Cortex of kidney (tissue), 1 donor: ENCODE measurements at places on chromosomes 12 and 14.
A peak's percentile ranks its signal among the peaks of the same experiment; 100 is the strongest.

DNA sequence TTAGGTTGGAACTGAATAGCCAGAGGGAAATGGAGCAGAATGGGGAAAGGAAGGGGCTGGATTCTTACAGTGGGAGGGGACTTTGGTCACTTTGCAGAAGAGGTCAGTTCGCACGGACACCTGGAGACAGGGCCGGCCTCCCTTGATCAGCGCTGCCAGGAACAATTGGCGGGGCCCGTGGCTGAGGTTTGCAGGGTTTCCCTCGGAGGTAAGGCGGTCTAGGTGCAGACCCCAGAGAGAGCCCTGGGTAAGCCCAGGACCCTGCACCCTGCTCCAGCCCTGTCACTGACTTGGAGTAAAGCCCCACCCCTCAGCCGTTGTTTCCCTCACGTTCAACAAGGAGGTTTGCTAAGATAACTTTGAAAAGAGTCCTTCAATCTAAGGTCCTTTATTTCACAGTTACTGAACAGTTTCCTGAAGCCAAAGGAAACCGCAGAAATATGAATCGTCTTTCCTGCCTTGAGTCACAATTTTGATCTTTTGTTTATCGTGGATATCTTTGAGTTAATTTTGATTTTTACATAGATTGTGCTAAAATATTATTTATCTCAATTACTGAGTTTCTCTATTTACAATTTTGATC, 231.4 kb upstream of the RTL1 start:
- DNase-seq = no peak

- no peak for DNase-seq
Observed at GRCh38 chr14:53501361-53502211, 348.5 kb upstream of the DDHD1 start.

GRCh38 chr14:60248697-60249318, at the start of gene PPM1A:
Gene PPM1A, plus strand, starts transcription at chr14:60249221. Its CDS starts 33,483 bp downstream, at chr14:60282704.
- DNase-seq = peak; percentile 27

DNA sequence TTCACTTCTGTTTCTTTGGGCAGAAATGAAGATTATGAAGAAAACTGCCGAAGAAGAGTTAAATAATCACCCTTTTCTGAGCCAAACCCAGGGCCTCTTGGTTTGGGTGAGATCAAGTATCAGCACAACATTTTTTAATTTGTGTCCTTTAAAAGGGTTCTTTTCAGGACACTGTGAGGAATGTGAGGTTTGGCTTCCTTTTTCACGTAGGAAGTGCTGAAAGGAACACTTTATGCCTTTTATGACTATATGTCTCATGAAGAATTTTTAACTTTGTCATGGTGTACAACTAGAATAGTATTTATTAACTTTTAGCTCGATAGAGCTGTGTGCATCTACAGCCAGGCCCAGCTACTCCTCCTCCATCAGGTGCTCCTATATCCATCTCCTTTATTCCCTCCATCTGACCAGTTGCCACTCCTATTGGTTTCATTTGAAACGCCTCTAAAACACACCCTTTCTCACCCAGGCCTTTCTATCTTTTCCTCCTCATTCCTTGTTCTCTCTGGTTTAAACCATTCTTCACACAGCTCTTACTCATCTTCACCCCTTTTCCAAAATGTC, 103.6 kb upstream of the LRIG3 start:
- DNase-seq = no peak

DNA sequence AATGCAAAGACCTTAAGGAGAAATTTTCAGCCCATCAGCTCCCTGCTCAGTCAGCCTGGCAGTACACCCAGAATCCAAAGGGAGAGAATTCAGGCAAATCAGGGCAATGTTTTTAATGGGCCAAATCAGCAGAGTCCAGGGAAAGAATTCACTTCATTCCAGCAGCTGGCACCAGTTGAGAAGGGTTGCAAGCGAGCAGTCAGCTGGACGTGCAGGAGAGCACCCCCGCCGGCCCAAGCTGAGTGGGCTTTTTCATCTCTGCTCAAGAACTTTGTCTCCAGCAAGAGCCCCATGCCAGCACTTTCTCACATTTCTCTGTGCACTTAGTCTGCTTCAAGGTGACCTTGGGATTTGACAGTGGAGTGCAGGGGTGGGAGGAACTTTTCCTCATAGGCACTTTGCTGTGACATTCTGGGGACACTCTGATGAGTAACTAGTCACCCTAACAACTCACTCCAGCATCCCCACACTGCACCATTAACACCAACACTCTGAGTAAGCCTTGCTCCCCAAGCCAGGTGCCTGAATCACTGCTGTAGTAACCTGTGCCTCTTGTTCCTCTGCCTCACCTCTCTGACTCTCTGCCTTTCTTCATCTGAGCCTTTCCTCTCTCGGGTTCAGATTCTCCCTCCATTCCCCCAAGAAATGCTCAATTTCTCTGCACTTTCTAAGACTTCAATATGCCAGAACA, 2.2 kb downstream of the ENDOU start:
- DNase-seq = no peak

DNA sequence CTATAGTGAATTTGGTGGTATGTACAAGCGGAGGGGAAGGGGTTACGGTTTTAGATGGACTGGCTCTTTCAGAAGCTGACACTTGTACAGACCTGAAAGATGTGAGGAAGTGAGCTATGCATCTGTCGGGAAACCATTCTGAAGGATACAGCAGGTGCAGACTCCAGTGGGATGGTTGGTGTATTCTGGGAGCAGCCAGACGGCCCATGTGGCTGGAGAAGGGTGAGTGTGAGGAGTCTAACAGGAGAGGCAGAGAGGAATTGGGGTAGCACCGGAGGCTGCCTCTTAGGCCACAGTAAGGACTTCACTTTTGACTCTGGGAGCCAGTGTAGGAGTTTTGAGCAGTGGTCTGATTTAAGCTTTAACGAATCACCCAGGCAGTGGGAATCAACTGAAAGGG, 90.7 kb downstream of the APAF1 start:
- DNase-seq = no peak

- DNase-seq = no peak
Observed at GRCh38 chr12:62865937-62866336, 69.0 kb downstream of the PPM1H start.

DNA sequence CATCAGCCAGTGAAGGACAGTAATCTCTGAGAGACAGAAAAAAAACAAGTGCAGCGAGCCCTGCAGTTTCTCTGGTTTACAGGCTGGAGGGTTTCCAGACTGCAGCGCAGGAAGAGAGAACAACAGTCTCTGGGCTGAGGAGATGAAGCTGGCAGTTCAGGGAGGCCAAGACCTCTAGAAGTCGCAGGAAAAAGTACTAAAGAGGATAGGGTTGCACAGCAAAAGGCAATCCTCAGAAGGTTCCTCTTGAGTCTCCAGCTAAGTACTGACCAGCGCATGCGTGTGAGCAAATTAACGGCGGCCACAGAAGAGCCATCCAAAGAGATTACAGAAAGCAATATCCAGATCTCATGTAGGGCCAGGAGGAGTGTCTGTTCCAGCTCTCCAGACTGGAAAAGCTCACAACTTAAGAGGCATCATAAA, 12.2 kb upstream of the CCDC60 start:
- DNase-seq = no peak

DNA sequence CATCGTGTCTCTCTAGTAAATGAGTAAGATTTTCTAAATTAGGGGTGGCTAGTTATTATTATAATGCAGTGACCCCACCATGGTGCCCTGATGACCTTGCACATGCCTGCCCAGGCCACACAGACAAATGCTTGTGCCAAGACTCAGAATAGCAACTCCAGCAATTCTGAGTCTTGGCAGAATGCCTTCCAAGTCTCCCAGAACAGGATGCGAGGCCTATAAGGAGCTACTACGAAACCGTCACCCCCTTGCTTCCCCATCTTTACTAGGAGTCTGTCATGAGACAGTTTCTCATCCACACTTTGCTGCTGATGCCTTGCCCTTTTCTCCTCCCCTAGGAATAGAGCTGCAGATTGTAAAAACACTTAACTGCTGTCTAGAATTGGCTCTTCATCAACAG, 559.9 kb downstream of the TRHDE start:
- no peak for DNase-seq

DNA sequence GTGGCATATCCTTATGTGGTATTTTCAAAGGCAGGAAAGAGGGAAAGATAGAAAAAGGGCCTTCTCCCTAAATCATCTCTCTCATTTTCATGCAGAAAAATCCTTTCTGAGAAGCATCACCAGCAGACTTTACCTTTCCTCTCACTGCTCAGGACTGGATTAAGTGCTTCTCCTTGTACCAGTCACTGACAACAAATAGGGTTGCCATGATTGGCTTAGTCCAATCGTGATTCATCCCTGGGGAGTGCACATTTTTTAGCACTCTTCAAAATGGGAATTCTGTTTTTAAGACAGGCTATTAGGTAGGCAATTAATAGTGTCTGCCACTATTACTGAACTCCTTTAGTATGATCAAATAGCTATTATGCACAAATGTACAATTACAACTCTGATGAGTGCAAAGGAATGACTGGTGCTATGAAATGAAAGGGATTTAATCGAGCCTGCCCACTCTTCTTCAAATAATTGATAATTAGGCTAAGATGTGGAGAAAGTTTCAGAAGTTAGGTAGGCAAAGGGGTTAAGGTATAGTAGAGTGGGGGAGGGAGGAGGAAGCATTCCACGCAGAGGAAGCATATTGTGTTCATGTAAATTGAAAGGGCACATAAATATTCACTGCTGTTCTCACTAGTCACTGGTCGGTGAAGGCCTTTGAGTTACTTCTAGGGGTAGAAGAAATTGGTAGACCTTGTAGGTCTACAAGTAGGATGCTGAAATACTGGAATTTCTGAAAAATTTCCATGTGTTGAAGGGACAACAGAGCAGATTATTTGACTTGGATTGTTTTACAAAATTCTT, 84.0 kb downstream of the MSRB3 start:
- DNase-seq = no peak

DNA sequence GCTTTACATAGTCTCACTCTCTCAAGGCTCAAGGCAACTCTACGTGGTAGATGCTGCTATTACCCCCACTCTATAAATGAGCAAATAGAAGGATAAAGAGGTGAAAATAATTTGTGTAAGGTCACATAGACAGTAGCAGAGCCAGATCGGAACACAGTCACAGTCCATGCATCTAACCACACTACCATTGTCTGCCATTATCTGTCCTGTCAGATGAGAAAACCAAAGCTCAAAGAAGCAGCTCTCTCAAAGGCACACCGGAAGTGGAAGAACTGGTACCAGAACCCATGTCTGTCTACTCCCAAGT, 134.4 kb upstream of the NUDT4 start:
- DNase-seq = no peak

GRCh38 chr12:64203775-64204174, 18.3 kb downstream of the KICS2 start:
- no peak for DNase-seq

GRCh38 chr12:105219261-105220028, 16.5 kb downstream of the APPL2 start:
- DNase-seq = no peak

DNA sequence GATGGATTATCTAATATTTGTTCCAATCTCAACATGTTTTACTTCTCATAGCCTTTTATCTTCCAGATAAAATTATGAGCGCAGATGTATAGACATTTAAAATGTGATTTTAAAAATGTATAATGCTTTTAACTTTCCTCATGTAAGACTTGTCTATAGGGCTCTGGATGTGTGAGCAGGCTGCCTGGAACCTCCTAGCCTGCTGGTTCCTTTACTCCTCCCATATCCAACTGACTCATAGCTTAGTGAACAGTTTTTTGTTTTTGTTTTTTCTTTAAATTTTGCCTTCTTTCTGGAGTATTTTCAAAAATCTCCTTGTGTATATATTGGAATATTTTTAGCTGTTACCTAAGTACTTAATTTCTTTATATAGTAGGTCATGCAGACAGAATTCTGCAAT, 115.4 kb downstream of the PDE3A start:
- no peak for DNase-seq

GRCh38 chr14:52876311-52876710, 74.5 kb downstream of the FERMT2 start:
- DNase-seq = no peak

DNA sequence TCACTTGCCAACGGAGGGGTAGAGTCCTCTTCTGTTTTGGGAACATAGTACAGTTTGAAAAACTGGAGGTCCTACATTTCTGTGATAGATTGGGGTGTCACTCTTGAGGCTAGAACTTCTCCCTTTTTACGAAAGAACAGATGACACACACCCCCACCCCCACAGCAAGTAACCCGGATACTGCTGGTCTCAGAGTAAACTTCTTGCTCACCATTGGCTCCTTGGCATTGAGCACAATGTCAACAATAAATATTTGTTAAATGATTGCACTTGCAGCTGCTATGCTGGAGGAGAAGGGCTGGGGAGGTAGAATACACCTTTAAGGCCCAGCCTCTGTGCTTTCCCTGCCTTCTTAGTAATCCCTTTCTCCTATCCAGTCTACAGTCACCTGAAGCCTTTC, 149.8 kb downstream of the TGFB3 start:
- no peak for DNase-seq

DNA sequence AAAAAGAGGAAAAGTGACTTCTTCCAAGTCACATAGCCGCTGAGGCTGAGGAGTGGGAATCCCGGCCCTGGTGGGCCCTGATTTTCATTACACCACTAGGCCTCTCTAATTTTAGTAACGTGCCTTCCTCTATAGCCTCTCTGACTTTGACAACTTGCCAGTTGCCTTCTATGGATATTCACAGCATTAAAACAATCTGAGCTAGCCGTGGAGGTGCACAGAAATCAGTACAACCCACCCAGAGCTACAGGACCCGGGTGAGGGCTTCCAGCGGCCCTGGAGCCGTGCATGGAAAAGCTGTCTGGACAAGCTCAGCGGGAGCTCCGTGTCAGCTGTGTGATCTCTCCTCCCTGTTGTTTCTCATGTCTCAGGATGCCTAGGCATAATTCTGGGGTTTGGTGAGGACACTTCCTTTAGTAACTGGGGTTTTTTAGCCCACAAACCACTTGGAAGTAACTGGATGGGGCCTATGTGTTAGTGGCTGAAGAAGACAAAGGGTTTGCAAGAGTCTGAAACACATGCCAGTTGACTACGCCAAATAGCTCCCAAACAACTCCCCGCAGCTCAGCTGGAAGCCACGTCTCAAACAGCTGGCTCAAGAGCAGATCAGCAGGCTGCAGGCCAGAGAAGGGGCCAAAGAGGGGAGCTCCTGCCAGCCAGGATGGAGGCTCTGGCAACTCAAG, 53.0 kb downstream of the SSH1 start:
- DNase-seq = no peak

DNA sequence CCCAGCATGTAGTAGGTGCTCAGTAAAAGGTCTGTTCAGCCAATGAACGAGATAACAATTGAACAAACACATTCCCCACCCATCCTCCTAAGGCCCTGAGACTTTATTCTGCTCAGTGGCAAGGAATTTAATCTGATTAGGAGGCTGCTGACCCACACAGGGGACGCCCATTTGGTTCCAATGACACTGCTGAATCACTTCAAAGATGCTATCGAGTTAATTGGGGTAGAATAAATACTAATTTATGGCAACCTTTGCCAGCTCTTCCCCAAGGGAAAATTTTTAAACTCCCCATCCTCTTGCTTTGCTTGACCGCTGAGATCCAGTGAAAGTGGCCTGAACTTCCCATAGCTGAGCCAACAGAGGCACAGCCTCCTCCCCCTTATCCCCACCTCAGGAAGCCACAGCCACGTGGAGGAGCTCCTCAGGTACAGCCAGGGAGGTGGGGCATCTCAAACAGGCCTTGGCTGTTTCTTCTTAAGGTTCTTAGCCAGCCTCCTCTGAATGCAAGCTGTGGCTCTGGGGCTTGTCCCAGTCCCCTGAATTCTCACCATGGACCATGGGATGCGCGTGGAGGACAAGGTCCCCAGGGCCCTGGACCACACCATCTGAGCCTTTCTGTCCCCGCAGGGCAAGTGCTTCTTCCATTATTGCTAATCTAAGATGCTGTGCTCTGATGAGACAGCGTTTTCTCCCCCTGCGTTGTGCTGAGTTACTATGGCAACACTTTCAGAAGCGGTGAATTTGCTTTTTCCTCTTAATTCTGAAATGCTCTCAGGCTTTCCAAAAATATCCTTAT, 26.7 kb downstream of the C14orf132 start:
- DNase-seq = no peak
